Stimulated activated CD4-positive, alpha-beta T cell treated with anti-CD3 and anti-CD28 coated beads, Interleukin-4, amount 100 ng/mL, for 4 hours (primary cell): ENCODE measurements at places on chromosomes 3 and 15.

DNA sequence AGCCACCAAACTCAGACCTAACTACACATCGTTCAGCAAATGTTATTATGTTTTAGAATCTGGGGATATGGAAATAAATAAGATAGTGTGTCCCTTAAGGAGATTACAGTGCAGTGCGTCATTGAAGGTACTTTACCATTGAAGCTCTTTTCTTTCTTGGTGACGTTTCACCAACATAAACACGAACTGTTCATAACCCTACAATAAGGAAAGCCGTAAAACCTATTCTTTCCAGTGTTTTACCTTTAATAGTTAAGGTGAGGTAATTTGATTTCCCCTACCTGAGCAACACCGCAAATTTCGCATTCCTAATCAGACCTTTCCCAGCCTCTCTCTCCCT, 826 bp downstream of the CCDC66 start:
- no peak for DNase-seq

- DNase-seq: no peak
Observed at GRCh38 chr3:169998668-169999131, 32.1 kb downstream of the SEC62 start.

DNA sequence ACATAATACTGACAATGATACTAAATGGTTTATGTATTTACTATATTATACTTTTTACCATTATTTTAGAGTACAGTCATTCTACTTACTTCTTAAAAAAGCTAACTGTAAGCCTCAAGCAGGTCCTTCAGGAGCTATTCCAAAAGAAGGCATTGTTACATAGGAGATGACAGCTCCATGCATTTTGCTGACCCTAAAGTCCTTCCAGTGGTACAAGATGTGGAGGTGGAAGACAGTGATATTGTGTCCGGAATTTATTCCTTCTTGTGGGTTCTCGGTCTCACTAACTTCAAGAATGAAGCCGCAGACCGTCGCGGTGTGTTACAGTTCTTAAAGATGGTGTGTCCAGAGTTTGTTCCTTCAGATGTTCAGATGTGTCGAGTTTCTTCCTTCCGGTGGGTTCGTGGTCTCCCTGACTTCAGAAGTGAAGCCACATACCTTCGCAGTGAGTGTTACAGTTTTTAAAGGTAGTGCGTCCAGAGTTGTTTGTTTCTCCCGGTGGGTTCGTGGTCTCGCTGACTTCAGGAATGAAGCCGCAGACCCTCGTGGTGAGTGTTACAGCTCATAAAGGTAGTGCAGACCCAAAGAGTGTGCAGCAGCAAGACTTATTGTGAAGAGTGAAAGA, 20.9 kb downstream of the AVEN start:
- DNase-seq: no peak

- no peak for DNase-seq
Observed at GRCh38 chr15:56207092-56207491, 36.6 kb downstream of the RFX7 start.

DNA sequence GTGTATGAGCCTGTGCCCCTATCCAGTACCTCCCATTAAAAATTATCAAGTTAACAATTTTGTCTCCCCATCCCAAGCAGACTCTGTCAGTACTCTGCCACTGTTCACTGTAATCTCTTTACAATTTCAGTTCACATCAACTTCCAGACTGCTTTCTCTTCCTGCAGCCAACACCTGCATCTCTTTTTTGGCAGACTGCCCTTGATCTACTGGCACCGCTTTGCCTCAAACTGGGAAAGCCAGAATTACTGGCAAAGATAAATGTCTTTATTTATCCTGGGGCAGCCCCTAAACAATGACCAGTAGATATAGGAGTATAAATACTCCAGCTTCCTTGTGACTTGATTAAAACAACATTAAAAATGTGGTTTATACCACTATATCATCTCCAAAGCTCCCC, 494.1 kb downstream of the ZNF385D start:
- no peak for DNase-seq

DNA sequence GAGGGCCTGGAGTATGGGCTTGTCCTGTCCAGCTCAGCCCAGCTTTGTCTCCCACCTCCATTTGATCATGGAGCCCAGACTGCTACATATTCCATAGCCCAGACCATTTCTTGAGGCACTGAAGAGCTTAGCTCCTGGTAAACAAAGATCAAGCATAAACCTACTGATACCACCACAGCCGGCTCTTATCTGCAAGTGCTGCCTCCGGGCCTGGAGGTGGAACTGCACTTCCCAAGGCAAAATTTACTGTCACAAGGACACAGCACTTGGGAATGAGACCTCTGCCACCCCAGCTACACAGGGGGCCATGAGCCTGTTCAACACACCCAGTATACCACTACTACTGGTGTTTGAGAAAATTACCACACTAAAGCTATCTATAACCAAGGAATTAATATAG, 53.7 kb upstream of the PLSCR5 start:
- no peak for DNase-seq

DNA sequence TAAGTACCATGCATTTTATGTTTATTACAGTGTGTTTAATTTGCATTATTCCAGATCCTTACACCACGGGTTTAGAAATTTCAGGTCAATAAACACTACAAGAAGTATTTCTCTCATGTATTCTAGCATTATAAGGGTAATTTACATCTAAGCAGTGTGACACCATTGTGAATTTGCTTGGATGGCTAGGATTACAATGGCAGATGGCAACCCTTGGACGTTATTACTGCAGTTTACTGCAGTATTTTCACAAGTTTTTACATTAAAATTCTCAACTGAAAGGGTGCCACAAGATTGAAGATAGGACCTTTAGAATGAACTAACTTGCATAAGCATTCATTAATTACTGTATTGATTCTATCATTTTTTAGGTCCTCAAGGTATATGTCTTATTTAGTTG, 538.8 kb downstream of the NLGN1 start:
- DNase-seq: no peak

GRCh38 chr3:45785605-45786150, 10.7 kb downstream of the SLC6A20 start:
- no peak for DNase-seq

DNA sequence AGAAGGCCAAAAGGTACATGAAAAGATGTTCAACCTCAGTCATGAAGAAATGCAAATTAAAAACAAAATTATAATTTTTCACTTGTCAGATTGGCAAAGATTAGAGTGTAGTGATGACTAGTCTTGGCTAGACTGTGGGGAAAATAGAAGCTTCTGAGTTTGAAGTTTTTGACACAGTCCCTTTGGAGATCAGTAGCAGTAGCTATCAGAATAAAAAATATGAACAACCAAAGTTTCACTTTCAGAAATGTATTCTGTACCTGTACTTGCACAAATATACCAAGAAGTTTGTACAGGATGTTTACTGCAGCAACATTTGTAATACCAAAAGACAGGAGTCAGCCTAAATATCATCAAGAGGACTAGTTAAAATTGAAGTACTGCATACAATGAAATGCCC, 14.1 kb downstream of the ATP2C1 start:
- no peak for DNase-seq

DNA sequence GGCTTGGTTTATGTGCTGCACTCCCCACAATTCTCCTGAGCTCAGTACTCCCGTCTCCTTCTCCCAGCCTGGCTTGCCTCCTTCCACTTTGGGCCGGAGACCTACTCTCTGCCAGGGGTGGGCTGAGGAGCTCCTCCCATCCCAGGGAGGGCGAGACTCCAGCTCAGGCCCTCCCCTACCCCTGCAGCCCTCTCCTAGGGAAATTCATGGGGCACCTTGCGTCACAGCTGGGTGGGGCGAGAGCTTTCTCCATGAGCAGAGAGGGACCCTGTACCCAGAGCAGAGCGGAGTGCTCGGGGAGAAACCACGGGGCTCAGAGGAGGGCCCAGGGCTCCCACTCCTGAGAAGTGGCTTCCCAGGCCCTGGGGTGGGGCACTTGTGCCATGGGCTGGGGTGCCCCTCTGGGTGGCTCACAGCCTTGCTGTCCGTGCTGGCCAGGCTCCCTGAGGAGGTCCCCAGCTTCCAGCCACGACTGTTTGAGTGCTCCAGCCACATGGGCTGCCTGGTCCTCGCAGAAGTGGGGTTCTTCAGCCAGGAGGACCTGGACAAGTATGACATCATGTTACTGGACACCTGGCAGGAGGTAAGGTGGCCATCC, 13.3 kb downstream of the VILL start:
- no peak for DNase-seq

GRCh38 chr3:14298442-14298841, 104.0 kb upstream of the SLC6A6 start:
- no peak for DNase-seq

DNA sequence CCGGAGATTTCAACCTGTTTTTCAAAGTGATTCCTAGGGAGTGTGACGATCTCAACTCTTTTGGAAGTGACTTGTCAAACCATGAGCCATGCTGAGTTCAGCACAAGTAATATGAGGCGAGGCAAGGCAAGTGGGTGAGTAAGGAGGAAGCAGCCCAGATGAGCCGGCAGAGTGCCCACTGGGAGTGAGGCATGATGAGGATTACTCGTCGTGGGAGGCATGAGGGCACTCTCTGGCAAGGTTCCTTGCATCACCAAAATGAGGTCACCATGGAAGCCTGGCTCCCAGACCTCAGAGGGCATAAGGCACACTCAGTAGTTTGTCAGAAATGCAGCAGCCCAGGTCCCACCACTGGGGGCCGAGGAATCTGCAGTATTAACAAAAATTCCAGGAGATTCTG, 636.1 kb downstream of the MAGI1 start:
- DNase-seq: no peak

GRCh38 chr3:66394753-66395249, 106.0 kb downstream of the LRIG1 start:
- no peak for DNase-seq
